ENCODE measurements at places on chromosomes 4 and X.

- no peak for DNase-seq
These were observed 141.3 kb upstream of the VCX3B start for GRCh38 chrX:8323356-8323755.

DNA sequence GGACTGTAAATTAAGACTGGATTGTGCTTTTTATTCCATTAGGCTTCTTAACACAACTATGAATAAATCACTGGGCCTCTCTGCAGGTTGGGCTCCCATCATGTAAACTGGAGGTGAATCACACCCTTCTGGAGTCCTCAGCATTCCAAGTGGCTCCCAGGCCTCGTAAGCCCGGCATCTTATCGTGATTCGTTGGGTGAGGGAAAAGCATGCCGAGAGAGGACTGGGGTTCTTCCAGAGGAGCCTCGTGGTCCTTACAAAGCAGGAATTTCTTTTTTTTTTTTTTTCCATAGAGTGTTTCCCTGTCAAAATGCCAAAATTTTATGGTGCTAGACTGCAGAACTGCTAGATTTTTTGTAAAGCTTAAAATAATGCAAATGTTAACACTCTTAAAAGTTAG lies 20.0 kb downstream of the CLDN22 start:
- DNase-seq: no peak

GRCh38 chr4:173404296-173404865 lies 5.5 kb upstream of the SCRG1 start:
- no peak for DNase-seq

GRCh38 chr4:8666581-8666980 lies 74.0 kb downstream of the CPZ start:
- no peak for DNase-seq

DNA sequence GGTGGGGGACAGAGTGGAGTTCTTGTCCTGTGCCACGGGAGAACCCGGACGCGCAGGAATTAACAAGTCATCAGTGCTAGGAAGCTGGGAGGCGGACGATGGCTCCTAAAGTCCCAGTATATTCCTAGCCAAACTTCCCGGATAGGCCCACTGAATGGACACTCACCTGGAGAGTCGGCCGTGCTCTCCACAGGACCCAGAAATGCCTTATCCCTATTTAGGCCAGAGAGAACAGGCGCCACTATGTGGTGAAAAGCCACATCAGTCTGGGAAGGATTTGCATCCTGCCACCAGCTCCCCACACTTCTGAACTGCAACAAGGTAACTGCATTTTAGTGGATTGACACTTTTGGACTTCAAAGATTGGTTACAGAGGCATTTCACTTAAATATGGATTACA lies 1.1 kb downstream of the CFAP299 start:
- no peak for DNase-seq
